ENCODE measurements at places on chromosomes 13 and 19.

GRCh38 chr13:82791035-82791434, 1091.2 kb downstream of the SLITRK1 start:
- no peaks in the 10 kb centered on the region for H3K4me1 ChIP-seq
- no peak overlapping the region for H3K27ac ChIP-seq
- H3K4me3 ChIP-seq = no peak overlapping the region
- H3K27me3 ChIP-seq = no peaks in the 10 kb centered on the region
- H3K36me3 ChIP-seq = no peaks in the 10 kb centered on the region
- DNase-seq = no peak

DNA sequence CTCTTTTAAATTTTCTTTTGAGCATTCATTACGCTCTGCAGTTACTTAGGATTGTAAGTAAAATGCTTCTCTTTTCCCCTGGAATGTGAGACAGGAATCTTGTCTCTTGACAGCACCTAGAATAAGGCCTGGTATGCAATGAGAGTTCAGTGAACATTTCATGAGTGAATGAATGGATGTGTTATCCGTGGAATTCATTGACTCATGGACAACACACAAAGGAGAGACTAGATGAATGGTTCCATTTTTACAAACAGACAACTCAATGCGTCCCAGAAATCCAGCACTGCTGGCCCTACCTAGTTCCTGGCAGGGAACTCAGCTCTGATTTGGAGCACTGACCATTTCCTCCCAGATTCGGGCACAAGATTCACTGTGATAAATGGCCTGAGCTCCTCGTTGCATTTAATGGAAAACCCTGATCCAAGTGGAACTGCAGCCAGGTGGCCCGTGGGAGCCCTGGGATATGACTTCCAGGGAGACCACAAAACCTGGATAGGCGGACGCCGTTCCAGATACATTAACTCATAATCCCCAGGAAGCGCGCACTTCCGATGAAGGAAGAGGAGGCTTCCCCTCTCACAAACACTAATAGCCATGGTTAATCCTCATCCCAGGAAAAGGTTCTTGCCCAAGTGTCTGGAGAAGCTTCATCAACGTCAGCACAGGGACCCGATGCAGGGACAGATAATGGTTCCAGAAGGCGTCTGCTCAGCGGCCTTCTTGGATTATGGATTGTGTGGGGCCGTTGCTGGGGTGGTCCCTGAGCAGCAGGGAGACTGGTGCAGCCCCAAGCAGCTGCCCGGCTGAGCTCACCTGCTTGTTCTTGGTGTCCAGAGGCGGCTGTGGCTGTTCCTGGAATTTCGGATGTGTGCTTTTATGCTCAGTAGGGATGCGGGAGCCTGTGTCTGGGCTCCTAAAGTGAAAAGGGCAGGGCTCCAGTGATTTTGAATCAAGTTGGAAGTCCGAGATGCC, 211.1 kb upstream of the TSHZ3 start:
- H3K27ac ChIP-seq = no peak overlapping the region
- H3K36me3 ChIP-seq = no peaks in the 10 kb centered on the region
- DNase-seq = no peak
- no peaks in the 10 kb centered on the region for H3K27me3 ChIP-seq
- no peaks in the 10 kb centered on the region for H3K4me1 ChIP-seq

DNA sequence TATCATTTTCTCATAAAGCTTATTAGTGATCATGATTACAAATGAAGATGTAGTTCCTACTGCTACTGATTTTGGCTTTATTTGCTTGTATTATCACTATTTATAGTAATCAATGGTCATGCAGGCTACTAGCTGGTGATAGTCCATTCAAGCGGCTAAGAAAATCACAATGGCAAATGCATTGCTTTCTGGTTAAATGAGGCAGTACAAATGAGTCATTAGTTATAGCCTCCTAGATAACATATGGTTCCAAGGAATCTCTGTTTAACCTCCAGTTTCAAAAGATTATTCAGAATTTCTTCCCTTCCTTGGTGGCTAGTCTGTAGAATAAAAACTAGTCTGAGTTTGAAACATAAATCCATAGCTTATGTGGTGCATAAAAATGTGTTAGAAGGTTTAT, 141.3 kb upstream of the HTR2A start:
- H3K36me3 ChIP-seq = no peaks in the 10 kb centered on the region
- no peaks in the 10 kb centered on the region for H3K27me3 ChIP-seq
- H3K4me1 ChIP-seq = no peaks in the 10 kb centered on the region
- H3K4me3 ChIP-seq = no peak overlapping the region

DNA sequence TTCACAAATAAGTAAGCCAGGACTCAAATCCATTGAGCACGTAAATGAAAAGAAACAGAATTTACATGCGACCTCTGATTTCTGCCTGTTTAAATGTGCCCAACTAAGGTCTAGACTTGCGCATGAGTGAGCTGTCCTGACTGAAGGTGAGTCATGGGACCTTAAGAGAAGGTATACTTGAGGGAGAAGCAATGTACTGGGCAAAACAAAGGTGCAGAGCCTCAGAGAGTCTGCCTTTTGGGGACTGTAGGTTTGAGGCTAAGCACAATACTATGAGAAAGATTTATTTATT, 45.8 kb downstream of the UFM1 start:
- H3K4me3 ChIP-seq = no peak overlapping the region
- H3K27me3 ChIP-seq = no peaks in the 10 kb centered on the region
- no peaks in the 10 kb centered on the region for H3K36me3 ChIP-seq
- H3K27ac ChIP-seq = no peak overlapping the region
- DNase-seq = no peak

- H3K4me3 ChIP-seq = no peak within 1 kb of the TSS
- no peaks in the 10 kb centered on the region for H3K4me1 ChIP-seq
- no peaks in the 10 kb centered on the region for H3K27me3 ChIP-seq
- peaks cover 28% of the 10 kb centered on the region for H3K36me3 ChIP-seq
- no peak within 1 kb of the TSS for H3K27ac ChIP-seq
- DNase-seq = no peak
These were observed at the start of gene CAPS for GRCh38 chr19:5913739-5914357. Gene CAPS, plus strand, starts transcription at chr19:5914254. Its CDS starts 153 bp downstream, at chr19:5914407.

GRCh38 chr13:36822785-36823184, 3.8 kb downstream of the RFXAP start:
- DNase-seq = no peak
- peaks cover 13% of the 10 kb centered on the region for H3K4me1 ChIP-seq
- no peaks in the 10 kb centered on the region for H3K27me3 ChIP-seq

DNA sequence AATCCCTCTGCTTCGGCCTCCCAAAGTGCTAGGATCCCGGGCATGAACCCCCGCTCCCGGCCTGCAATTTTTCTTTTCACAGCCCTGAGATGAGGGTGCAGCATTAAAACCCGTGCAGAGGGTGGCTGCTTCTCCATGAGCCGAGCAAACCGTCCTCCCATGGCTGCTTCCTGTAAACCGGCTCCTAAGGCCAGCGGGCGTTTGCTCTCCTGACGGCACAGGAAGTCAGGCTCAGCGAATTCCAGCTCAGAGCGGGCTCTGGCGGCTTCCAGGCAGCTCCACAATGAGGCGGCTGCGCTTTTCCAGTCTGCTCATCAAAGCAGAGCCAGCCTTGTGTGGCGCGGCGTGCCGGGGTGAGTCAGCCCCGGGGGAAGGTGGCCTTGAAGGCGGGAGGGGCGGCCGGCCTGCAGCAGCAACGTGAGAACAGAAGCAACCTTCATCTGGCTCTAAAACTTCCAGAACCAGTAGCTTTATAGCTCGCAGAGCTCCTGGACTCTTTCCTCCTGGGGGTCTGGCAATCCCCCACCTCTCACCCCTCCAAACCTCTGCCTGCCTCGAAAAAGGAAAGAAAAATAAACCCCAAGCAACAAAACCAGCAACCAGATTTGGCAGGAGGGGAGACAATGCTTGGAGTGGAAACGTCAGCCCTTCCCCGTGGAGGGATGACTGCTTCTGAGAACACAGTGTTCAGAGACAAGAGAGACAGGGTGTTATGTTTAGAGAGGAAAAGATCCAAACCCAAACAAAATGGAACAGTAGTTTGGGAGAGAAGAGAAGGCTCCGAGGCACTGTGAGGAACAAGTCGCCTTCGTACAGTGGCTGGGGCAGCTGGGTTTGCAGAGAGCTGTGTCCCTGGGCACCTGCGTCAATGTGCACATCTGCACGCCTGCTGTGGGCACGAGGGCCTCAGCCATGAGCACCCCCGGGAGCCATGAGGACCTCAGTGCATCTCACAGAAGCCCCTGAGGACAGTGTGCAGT, 67.8 kb downstream of the GADD45B start:
- DNase-seq = peak; percentile 29
- H3K4me1 ChIP-seq = peaks cover 27% of the 10 kb centered on the region
- no peaks in the 10 kb centered on the region for H3K36me3 ChIP-seq
- peaks cover 9% of the 10 kb centered on the region for H3K27me3 ChIP-seq
- peak overlapping the region; percentile 30 for H3K4me3 ChIP-seq

DNA sequence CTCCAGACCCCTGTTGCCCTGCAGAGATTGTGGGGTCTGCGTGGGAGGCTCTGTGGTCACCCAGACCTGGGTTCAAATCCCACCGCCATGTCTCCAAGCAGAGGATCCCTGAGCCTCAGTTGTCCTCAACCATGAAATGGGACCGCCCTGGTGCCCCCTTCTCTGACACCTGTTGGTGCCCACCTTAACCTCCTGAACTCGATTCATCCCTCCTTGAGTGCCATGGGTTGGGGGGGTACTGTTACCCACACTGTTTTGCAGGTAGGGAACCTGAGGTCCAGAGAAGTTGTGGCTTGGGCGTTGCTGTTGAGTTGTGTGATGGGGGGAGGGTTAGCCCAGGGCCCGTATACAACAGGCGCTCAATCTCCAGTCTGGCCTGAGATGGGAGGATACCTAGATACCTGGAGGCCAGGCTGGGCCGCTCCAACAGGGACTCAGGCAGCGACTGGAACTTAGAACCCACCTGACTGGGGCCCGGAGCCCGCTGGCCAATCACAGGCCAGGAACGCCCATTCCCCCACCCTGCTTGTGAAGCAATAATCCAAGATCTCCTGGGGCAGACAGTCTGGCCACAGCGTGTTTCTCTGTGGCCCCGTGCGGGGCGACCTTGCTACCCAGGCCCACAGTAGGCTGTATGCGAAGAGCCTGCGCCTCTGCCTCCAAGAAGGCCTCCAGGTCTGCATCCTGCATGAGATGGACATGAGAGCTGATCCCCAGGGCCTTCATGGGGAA, 2.8 kb downstream of the ARID3A start:
- H3K4me1 ChIP-seq = peaks cover 7% of the 10 kb centered on the region
- H3K27me3 ChIP-seq = no peaks in the 10 kb centered on the region
- no peak overlapping the region for H3K27ac ChIP-seq
- H3K4me3 ChIP-seq = no peak overlapping the region
- DNase-seq = no peak

DNA sequence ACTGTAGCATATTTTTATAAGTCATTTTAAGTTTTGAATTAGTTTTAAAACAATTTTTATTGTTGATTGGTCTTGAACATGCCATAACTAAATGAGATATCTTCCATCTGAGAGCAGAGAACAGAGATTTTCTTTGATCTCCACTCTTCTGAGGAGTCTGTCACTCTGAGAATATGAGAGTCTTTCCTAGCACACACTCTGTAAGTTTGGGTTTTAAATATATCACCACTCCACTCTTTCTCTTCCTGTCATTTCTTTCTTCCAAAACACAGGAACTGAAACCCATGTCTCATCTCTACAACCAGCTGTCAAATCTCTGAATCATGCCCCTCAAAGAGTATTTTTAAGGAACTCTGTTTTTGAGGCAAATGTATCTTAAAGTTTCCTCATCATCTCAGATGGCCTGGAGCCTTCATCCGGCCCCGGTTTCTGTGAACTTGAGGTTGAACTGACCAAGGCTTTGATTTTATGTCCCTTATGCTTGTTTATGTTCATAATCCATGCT, 698.2 kb upstream of the SGCG start:
- no peak overlapping the region for H3K27ac ChIP-seq
- H3K36me3 ChIP-seq = no peaks in the 10 kb centered on the region
- no peak for DNase-seq
- no peaks in the 10 kb centered on the region for H3K4me1 ChIP-seq

DNA sequence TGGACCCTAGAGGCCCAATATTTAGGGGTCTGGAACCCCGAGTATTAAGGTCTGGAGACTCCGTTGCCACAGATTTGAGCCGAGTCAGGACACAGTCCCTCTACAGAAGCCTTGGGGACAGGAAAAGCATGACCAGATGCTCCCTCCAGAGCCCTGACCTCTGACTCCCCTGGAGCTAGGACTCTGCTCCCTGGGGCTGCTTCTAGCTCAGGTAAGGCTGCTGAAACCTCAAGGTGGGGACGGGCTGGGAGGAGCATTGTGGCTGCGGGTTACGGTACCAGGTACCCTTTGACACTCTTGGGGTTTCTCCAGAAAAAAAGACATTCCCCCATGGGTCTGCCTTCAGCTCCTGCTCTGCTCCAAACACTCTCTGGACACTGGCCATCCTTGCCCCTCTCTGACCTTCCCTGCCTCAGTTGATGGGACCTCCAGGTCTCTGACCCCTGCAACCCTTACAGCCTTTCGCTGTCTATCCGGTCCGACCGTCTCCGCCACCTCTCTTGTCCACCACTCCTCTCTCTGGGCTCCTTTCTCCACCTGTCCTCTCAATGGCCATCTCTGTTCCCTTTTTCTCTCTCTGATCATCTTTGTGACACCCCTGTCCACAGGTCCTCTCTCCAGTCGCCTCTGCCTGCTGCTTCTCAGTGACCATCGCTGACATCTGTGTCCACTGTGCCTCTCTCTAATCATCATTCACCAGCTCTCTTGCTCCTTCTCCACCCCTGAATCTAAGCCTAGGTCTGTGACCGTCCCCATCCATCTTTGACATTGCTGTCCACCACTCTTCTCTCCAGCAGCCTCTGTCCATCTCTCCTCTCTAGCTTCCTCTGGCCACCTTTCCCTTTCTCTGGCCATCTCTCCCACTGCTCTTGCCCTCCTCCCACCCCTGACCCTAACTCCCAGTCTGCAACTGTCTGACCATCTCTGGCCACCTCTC, 1.4 kb downstream of the LRFN3 start:
- peaks cover 9% of the 10 kb centered on the region for H3K36me3 ChIP-seq
- no peak overlapping the region for H3K27ac ChIP-seq
- DNase-seq = no peak
- peaks cover 43% of the 10 kb centered on the region for H3K4me1 ChIP-seq
- peaks cover 3% of the 10 kb centered on the region for H3K27me3 ChIP-seq

DNA sequence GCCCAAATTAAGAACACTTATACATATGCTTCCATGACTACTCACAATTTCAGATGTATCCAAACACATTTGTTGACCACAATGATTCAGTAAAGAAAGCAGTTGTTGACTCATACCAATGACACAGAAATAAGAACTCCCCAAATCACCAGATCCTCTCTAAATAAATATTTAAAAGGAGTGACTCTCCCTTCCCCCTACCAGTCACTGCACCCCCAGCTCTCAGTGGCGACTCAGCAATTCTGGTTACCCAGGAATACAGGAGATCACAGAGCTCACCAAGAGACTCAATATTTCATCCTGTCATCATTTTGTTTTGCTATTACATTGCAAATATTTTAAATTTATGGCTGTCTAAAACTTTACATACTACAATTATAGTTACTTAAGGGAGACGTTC, 131.5 kb downstream of the RGCC start:
- DNase-seq = no peak
- no peak overlapping the region for H3K4me3 ChIP-seq
- no peak overlapping the region for H3K27ac ChIP-seq
- H3K27me3 ChIP-seq = no peaks in the 10 kb centered on the region
- peaks cover 18% of the 10 kb centered on the region for H3K36me3 ChIP-seq
- H3K4me1 ChIP-seq = no peaks in the 10 kb centered on the region

Data from T-cell (primary cell).